ENCODE measurements at places on chromosomes 4 and X.

DNA sequence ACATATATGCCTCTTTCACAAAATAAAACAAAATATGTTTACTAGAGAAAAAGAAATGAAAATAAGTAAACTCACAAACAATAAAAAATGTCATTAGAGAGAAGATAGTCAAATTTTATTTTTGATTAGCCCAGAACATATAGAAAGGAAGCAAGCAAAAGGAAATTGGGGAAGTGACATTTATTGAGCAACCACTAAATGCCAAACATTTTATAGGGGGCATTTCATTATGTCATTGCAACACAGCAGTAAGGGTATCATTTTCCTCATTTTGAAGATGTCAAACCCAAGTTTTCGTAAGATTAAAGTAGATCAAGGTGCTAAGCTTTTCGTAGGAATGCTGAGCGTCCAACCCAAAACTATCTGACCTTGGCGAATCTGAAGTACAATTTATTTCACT, 1331.5 kb upstream of the PABPC4L start:
- no peak for DNase-seq

DNA sequence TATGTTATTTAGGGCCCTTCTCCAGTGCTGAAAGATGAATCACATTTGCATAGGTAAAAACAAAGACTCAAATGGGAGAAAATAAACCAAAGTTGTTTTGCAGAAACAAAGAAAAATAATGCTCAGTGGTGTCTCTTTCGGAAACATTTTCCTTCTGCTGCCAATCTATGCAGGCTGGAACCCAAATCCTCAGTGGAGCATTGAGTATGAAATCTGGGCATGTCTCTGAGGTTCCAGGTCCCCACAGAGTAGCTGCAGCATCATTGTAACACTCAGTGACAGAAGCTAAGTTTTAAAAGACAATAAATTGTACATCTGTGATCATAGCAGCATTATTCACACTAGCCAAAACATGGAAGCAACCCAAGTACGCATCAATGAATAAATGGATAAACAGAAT, 303.6 kb downstream of the FBXW7 start:
- DNase-seq = no peak

DNA sequence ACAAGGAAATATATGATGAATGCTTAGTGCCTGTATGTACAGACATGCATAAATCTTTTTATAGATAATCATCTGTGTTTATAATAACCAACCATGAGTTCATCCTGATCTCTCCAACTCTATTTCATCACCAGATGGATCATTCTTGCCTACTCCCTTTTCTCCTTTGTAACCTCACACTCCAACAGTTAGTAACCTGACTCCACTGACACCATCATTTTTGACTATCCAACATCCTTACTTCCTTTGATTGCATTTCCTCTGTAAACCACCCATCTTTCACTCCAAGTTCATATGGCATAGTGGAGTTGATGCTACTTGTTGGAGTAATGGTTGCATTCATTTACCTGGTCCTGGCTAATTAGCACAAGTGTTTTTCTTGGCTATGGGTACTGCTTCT, 170.6 kb downstream of the ZNF330 start:
- DNase-seq = no peak

DNA sequence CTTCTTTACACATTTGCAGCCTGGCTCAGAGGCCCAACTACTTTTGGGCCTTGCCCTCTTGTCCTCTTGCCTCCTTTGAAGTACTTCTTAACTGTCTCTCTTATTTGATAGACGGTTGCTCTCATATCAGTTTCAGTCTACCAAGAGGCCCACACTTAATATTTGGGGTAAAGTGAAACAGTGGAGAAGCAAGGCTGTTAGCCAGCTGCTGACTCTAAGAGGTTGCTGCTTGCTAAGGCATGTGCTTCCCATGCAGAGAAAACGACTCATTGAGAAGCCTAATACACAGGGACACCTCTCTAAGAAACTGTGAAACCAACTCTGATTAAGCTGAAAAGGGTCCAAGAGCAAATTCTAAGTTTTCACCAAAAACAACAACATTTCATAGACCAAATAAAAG, 94.6 kb downstream of the PPP3CA start:
- DNase-seq = no peak

DNA sequence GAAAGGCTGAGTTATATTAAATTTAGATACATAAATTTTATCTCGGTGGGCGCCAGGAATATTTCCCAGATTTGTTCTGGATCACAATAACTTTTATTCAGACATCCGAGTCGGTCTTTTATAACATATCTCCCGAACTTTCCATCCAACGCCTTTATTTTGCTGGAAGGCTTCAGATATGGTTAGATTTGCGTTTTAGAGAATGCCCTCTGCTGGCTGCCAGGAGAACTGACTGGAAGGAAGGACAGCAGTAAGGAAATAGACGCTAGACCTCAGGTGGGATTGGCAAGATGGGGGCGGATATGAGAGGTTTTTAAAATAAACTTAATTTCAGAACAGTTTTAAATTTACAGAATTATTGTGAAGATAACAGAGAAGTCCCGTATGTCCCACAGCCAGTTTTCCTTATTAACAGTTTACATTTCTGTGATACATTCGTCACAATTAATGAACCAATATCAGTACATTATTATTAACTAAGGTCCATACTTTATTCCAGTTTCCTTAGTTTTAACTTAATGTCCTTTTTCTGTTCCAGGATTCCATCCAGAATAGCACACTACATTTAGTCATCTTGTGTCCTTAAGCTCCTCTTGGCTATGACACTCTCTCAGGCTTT, 4.6 kb upstream of the KANTR start:
- DNase-seq = no peak

GRCh38 chr4:168306476-168306875, 12.1 kb downstream of the DDX60 start:
- DNase-seq = no peak

DNA sequence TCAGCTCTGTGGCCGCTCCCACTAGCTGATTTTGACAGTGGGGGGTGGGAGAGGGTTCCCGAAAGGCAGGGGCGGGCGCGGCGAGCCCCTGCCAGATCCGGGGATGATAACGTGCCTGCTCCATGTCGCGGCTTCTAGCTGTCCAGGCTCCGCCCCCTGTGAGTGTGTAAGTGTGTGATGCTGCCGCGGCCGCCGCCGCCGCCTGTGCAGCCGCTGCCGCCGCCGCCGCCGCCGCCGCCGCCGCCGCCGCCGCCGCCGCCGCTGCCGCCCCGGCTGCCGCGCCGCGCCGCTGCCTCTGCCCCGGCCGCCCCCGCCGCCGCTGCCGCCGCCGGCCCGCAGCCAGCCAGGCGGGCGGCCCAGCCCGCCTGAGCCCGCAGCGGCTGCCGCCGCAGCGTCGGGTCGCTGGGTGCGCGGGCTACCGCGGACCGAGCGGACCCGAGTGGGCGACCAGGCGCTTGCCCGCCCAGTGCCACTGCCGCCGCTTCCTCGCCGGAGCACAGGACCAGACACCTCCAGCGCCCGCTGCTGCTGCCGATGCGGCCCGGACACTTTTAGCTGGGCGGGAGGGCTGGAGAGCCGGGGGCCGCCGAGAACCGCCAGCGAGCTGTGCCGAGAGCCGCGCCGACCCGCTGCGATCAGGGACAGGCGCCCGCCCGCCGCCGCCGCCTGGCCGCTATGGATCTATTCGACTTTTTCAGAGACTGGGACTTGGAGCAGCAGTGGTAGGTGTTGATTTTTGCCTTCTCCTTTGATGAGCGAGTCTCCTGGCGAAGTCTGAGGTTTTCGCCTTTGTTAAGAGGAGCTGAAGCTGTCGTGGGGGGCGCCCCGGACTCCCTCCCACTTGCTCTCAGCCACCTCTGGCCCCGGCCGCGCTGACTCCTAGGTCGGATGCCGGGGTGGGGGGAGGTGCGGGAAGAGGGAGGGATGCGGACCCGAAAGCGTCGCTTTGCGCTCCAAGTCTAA, at the start of gene AFF2:
Gene AFF2 (plus strand): TSS at position 195 of the 963 bp plus-strand sequence. CDS start 481 bp downstream, at position 676.
- DNase-seq = no peak

GRCh38 chr4:127141856-127142255, 490.9 kb upstream of the INTU start:
- DNase-seq = no peak

Measured in stimulated activated CD4-positive, alpha-beta T cell treated with anti-CD3 and anti-CD28 coated beads, TNF-alpha, amount 100 ng/mL, for 1 hour (primary cell).